ENCODE measurements at places on chromosomes 11 and 22. TPM values are rescaled to one million over a fixed set of nuclear protein-coding genes. Genes with fewer than 3 reads are reported as not detected.

DNA sequence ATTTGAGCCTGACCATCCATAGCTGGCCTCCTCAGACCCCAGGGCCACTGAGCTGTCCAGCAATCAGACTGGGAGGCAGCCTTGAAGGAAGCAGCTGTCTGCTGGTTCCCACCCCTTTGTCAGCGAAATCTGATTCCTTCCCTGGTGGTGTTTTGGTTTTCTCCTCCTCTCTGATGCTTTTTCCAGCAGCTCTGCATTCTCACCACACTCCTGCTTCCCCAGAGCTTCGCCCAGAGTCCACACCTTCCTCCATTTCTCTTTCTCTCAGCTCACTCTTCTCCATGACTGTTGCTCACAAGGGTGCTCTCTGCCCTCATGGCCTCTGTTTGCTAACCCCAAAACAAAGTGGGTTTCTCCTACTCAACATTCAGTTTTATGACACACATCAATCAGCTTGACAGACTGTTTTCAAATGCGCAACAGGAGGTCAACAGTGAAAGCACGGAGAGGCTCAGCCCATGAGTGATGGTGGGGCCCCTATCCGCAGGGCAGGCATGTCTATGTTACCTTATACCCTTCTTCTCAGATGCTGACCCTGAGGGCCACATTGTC is 130.6 kb upstream of the MTNR1B start:
- DNase-seq: no peak

The CELF1 gene
- 63.2 TPM for total RNA-seq

The TECTA gene
- total RNA-seq: 1.5 TPM

DNA sequence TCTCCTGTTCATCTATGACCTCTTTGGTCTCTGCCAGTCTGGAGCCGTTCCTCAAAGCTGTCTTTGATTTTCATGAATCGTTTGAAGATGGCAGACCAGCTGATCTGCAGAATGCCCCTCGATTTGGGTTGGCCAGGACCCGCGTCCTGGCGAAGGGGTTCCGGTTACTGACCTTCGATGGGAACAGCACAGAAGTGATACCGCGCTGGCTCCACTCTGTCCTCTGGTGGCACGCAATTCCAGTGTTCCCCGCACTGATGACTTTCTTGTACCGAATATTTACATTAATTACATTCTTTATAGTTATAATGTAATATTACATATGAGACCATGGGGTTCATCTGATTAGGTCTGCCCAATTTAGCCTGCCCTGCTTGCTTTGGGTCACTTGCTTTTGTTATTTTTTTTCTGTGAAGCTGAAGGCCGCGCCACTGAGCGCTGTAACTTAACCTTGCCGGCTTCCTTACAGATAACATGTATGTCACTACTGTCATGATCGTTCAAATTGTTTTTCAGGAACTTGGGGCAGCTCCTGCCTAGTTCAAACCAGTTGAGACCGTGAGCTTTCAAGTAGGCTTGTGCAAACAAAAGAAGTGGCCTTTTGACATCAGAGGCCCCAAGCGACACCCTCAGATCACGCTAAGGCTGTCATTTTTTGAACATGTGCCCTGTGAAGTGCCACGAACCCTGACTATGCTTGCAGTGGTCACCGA is 4.1 kb upstream of the USP18 start:
- no peak for DNase-seq

The C22orf42 gene
- total RNA-seq: not detected

The PPP1CA gene
- 97.6 TPM for total RNA-seq

The SAA1 gene
- total RNA-seq: not detected

The SLC22A9 gene
- total RNA-seq: not detected

DNA sequence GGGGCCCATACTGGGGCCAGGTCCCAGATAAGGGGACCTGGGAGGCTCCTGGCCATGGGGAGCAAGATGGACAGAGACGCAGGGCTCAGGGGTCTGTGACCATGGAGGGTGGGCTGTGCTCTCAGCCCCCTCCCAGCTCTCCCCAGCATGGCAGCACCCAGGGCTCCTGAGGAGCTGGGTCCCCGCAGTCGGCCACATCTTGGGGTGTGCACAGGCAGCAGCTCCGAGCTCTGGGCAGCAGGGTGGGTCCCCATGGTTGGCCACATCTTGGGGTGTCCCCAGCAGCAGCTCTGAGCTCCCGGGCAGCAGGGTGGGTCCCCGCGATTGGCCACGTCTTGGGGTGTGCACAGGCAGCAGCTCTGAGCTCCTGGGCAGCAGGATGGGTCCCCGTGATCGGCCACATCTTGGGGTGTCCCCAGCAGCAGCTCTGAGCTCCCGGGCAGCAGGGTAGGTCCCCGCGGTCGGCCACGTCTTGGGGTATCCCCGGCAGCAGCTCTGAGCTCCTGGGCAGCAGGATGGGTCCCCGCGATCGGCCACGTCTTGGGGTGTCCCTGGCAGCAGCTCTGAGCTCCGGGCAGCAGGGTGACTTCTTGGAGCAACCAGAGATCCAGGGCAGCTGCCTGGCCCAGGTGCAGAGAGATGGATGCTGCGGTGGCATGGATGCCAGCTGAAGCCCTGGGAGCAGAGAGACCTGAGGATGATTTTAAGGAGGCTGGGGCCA is 18.3 kb upstream of the MUC5B start:
- no peak for DNase-seq

- DNase-seq: no peak
Observed at GRCh38 chr11:72860010-72860409, 45.8 kb downstream of the ATG16L2 start.

The AMOTL1 gene
- total RNA-seq: 64.7 TPM

GRCh38 chr11:64687204-64687603 is 35.8 kb downstream of the NRXN2 start:
- DNase-seq: no peak

DNA sequence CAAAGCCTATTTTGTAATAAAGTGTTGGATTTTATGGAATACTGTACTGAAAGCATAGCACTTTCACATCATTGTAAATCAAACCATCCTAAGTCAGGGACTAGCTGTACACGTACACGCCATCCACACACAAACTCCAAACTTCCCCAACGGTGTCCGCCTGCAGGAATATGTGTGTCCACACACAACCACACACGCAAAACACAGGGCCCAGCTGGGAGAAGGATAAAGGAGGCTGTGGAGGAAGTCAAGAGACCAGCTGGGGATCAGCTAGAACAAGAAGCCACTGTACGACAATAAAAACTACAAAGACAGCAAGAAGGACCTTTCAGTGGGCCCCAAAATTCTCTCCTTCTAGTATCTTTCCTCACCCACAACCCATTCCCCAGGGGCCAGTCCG is 1.6 kb downstream of the TRIM29 start:
- DNase-seq: no peak

DNA sequence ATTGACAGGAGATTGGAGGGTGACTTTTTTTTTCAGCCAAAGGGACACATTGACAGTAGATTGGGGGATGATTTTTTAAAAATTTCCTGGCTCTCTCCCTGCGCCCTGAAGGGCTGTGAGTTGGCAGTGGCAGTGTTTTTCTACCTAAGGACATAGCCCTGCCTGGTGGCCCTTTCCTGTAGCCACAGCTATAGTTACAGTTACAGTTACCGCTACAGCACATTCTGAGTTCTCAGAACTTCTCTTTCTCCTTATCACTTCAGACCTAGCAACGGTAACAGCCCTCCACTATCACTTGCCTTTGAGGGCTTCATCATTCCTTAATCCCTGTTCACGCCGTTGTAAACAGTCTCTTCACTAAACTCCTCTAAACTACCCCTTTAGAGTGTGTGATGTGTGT is 684 bp downstream of the MRGPRX2 start:
- no peak for DNase-seq

GRCh38 chr11:8365216-8365941 is 101.7 kb upstream of the LMO1 start:
- no peak for DNase-seq

DNA sequence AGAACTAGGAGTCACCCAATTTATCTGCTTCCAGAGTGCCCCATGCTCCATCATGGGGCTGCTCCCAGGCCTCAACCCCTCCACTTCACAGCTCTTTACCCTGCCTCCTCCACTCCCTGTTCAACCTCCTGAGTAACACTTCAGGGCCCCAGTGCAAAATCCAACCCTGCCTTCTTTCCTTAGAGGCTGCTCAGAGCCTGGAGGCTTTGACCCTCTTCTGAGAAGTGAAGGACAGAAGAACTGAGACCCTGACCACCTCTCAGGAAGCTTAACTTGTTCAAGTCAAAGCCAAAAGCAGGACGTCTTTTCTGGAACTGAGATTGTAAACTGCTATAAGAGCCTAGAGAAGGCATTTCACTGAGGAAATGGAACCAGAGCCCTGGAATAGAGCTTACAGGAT is 15.5 kb downstream of the EIF3F start:
- no peak for DNase-seq

DNA sequence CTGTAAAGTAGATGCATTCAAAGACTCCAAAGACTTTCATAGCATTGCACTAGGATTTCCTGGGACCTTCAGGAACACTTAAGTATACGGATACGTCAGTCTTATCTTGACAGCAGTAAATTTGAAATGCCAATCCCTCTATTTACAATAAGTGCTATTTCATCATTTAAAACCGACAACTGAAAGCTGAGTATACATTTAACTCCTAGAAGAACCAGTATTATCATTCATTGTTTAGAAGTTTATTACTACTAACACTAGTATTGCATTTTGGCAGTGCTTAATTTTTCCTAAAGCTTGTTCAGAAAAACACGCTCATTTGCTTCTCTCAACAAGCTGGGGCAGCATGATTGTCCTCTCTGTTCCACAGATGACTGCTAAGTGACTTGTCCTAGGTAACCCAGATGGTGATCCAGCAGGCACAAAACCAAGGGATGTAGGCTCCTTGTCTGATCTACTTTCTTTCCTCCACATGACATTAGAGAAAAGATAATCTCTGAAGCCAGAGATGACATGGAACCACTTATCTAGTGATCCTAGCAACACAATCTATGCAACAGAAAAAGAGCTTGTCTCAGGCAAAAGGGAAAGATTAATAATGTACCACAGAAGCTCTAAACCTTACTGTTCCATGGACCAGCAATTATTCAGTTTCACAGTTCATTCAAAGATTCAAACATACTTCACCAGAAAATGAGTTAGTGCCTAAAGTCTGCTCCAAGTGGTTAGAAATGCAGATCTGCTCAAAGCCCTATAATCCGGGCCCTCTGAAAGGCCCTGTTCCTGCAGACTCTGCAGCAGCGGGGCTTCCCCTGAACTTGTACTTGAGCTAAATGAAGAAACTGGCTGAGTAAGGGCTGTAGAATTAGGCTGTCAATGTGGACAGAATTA is 5.2 kb downstream of the MAML2 start:
- DNase-seq: peak; percentile 63

The MFRP gene
- 0.08 TPM for total RNA-seq

The MPZL3 gene
- total RNA-seq: 0.41 TPM

The LYVE1 gene
- total RNA-seq: not detected

The NCR3LG1 gene
- 4.6 TPM for total RNA-seq

The ST14 gene
- not detected for total RNA-seq

The BIRC2 gene
- 75.3 TPM for total RNA-seq

GRCh38 chr11:134417871-134418840 is 6.1 kb upstream of the B3GAT1 start:
- peak; percentile 2 for DNase-seq

GRCh38 chr11:23723861-23724260 is 773.0 kb upstream of the LUZP2 start:
- no peak for DNase-seq

The SEC14L2 gene
- 5.8 TPM for total RNA-seq

DNA sequence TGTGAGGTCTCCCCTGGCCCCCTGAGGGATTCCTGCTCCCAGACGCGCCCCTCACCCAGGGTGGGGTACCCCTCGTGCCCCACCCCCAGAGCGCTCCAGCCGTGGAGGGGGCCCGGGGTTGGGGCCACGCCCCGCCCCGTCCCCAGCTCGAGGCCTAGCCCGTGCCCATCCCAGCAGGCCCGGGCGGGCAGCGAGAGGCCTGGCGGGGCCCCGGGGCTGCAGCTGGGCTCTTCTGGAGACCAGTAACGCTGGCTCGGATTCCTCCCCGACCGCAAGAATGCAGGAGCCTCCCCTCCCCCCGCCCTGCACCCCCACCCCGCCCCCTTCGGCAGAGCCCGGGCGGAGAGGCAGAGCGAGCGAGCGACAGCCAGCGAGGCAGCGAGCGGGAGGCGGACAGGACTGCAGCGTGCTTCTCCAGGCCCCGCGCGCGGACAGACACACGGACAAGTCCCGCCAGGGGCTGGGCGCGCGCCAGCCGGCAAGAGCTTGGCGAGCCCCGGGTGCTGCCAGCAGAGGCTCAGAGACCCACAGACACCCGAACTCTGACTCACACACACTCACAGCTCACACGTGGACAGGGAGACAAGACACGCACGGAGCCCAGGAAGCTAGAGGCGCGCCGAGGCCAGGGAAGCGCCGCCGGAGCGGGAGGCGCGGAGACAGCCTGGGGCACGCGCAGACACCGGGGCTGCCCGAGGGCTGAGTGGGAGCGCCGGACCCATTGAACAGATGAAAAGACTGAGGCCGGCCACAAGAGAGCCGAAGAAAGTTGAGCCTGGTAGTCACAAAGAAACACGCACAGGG is 15.2 kb downstream of the BCL9L start:
- DNase-seq: peak; percentile 95

The PAMR1 gene
- 278 TPM for total RNA-seq

DNA sequence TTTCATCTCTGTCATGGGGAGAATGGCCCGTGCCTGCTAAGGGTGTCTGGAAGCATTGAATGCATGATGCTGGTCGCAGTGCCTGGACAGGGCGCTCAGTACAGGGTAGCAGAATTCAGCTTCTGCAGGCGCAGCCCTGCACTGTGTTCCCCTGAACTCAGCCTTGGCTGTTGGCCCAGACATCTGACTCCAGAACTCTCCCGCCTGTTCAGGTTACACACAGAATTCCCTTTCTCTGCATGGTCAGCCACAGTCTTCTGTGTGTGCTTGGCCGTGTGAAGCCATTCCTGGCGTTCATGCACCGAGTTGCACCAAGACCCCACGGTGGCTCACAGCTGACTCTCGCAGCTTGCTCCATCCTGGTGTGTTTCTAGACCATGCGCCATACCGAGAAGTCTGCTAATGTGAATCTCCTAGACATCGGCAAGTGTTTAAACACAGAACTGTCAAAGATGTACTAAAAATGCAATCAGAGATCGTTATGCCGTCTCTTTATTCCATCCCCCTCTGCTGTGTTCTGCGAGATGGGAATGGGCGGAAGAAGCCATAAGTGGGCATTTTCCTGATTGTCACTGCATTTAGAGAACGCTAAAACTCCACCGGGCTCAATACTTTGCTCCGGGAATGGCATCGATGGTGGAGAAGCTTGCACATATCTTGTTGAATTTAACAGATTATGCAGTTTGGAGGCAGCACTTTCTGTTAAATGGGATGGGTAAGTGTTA is 55.6 kb downstream of the MPPED1 start:
- no peak for DNase-seq

DNA sequence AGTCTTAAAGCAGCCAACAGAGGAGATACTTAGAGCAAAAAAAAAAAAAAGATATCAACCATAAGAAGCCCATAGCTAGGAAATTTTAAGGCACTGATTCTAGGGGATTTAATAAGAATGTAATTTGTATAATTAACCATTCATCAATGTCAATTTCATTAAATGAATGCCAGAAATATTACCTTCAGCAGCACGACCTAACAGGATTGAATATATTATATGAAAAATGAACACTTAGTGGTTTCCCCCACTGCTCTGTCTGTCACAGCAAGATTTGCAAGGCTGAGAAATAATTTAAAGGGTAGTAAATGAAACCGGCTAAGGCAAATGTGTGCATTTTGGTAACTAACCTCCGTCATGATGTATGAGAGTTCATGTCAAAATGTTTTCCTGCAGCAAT is 319.9 kb downstream of the KIRREL3 start:
- DNase-seq: no peak
